ENCODE measurements at places on chromosomes 3 and 15.

DNA sequence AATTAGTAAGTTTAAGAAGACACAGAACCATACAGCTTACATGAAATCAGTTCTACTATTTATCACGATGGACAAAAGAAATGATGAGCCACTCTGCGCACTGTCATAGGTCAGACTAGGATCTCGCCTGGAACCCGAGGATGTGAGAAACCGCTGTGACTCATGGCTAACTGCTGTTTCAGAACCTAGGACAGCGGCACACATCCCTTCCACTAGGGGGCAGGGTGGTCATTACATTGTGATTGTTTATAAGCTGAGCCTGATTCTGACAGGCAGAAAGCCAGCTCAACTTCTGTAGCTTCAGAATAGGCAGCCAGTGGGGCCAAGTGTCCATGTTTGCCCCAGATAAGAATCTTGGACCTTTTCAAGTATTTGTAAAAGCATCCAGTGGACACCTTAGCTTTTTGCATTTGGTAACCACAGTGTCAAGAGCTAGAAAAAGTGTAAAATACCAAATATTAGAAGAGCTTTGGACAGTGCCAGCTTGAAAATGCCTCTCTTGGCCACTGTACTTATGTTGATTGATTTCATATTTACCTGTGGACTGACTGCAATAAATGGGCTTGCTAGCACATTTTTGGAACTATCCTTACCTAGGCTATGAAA, 115.8 kb downstream of the KBTBD8 start:
- peak; percentile 27 for DNase-seq

GRCh38 chr3:97884586-97885123, 62.8 kb downstream of the CRYBG3 start:
- no peak for DNase-seq

DNA sequence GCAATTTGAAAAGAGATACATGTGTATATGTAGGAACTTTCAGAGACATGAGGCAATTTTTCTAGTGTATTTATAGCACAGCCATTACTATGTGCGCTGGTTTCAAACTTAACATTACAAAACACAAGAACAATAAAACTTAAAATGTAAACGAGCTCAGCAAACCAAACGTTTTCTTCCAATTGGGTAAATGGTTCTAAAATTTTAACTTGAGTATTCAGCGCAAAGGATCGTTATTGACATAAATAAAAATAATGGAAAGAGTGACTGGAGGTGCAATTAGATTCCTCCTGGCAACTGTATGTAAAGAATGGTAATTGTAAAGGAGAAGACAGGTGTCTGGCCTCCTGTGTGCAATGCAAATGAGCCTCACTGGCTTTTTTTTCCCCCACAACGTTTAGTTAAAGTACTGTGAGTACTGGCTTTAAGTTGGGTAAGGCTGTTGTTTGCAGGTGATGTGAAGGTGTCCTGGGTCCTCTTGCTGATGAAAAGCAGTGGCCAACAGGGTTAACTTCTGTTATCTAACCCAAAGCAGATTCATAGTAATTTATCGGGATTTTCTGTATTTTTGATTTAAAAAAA, 14.1 kb upstream of the GADL1 start:
- no peak for DNase-seq

GRCh38 chr3:6753536-6753935, 107.4 kb upstream of the GRM7 start:
- DNase-seq, result no peak

DNA sequence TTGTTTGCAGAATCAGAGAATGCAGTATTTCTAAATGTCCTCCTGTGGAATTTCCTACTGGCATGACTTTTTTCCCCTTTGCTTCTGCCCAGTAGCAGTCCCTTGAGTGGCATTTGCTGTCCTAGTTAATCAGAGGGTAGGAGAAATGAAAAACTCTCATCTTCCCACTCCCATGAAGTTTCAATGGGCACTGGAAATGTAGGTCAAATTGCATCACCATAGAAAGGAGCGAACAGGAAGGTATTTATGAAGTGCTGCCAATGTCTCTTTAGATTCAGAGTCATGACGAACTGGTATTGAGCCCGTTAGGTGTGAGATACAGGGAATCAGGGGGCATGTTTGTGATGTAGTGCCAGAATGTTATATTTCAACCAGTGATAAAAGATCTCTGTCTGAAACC, 23.2 kb downstream of the ATXN7 start:
- DNase-seq, result no peak

GRCh38 chr15:40929660-40930429, 705 bp downstream of the DLL4 start:
- peak; percentile 54 for DNase-seq

GRCh38 chr3:42547401-42547945, 34.3 kb downstream of the SEC22C start:
- peak; percentile 30 for DNase-seq

- DNase-seq, result no peak
These were observed 29.9 kb downstream of the TIGIT start for GRCh38 chr3:114323546-114324254.

GRCh38 chr3:72255191-72255590, 470.2 kb upstream of the PROK2 start:
- DNase-seq, result no peak

- no peak for DNase-seq
These were observed 178.6 kb downstream of the ADAMTS9 start for GRCh38 chr3:64509206-64509605.

DNA sequence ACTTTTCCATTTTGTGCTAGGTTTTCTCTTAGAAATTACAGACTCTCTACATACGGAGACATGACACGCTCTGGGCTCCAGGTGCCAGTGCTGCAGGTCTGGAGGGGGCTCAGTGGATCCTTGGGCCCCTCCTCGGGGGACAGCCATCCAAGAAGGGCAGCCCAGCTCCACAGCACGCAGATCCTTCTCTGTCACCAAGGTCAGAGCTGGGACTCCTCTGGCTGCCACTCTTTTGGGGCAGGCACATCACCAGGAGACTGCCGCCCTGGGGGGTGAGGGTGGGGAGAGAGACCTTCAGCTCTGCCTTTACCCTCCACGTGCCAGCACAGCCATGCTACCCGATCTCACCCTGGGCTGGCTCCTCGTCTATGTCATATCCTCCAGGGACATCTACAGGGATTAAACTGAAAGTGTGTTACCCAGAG, 65.6 kb downstream of the ATP10A start:
- DNase-seq, result no peak
